ENCODE measurements at places on chromosomes 7 and 10.

DNA sequence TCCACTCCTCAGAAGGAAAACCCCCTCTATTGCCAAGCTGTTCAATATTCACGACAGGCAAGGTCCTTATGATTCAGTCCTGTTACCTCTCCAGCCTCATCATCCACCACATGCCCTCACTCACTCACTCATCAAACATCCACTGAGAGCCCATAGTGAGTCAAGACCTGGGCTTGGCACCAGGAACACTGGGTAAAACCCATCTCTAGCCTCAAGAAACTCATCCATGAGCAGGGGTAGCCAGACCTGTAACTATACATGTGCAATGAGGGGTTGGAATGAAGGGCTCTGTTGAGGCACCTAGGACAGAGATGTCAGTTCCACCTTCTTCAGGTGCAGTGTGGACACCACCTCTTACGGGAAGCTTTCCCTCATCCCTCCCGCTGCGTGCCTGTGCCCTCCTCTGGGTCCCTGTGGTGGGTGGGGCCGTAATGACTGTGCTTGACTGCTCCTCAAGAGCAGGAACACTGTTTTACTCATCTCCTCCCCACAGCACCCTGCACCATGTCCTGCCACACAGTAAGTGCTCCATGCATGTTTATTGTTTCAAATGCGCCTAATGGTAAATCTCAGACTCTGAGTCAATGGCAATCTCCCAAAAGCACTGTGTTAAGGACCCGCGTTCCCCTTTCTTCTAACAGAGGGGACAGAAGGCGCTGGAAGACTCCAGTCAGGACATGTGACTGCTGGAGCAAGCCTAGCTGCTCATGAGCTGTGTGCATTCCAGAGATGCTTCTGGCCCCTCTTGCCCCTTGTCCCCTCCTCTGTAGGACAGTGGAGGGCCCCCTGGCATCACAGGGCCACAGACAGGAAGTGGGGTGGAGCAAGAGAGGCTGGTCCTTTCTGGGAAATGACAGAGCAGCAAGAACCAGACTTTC lies 95.4 kb downstream of the HIPK2 start:
- DNase-seq: no peak

DNA sequence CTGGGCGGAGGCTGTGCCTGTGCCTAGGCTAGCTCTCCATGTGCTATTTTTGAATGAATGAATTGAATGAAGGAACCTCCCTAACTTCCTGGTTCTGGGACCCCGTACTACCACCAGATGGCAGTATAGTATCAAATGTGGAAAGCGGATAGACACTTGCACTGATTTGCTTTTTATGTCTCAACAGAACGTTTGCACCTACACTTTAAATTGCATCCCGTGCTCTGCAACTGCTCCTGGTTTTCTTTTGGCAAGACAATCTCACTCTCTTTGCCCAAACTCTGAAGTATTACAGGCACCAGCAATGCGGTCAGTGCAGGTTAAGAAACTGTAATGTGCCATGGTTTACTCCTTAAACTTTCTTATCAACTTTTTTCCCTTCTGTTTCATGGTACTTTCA lies 6.5 kb downstream of the FZD8 start:
- no peak for DNase-seq

GRCh38 chr7:30225863-30226613 lies 58.4 kb upstream of the ZNRF2 start:
- no peak for DNase-seq

GRCh38 chr10:4678023-4678950 lies 147.7 kb upstream of the AKR1E2 start:
- DNase-seq: no peak

GRCh38 chr7:37068902-37069301 lies 344.6 kb upstream of the AOAH start:
- no peak for DNase-seq
